ENCODE measurements at places on chromosomes 13 and 19.

DNA sequence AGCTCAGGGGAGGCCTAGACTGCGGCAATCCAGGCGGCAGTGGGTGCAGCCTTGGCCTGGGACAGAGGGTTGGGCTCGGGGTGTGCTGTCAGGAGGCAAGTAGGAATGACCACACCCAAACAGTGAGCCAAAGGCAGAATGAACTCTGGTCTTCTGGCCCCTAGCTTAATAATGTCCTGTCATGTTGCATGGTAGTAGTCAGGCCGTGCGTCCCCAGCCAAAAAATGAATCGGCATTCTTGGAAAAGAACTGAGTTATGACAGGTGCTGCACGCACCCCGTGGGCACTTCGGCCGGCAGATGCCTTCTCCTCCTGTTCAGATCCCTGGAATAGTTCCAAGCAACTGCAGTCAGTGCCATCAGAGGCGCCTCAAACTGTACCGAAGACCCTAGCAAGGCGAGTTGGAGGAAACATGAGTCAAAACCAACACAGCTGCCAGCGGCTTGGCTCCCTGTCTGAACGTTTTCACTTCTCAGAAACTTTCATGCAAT is 55.9 kb downstream of the ATP7B start:
- no peak for DNase-seq

DNA sequence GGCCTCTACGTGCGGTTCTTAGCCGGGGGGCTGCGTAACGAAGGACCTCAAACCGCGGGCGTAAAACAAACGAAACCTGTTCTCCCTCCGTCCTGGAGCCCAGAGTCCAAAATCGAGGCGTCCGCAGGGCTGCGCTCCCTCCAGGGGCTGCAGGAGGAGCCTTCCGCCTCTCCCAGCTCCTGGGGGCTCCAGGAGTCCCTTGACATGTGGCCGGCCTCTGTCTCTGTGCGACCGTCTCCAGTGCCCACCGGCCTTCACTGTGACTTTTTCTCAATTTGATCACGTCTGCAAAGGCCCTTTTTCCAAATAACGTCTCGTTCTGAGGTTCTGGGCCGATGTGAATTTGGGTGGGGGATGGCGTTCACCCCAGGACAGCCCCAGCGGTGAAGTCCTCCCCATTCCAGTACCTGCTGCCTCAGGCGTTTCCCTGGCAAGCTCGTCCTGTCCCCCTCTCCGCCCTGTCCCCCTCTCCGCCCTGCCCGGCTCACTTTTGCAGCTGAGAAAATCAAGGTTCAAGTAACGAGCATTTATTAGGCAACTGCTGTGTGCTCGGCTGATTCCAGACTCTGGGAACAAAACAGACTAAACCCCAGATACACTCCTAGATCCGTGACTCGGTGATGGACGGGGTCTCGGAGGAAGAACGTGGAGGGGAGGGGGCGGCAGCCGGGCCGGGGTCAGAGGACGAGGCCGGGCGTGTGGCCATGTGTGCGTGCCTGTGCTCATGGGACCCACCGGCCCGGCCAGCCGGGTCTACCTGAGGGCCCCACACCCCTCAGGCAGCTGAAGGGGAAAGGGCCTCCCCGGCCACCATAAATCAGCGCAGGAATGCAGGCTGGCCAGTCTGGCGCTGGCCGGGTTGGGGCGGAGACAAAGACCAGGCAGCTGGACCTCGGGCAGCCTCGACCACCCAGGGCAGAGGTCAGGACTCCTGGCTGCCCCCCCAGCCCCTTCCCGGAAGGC is 28.1 kb upstream of the WDR18 start:
- no peak for DNase-seq

GRCh38 chr19:33689868-33690267 is 68.1 kb downstream of the CHST8 start:
- DNase-seq: no peak

DNA sequence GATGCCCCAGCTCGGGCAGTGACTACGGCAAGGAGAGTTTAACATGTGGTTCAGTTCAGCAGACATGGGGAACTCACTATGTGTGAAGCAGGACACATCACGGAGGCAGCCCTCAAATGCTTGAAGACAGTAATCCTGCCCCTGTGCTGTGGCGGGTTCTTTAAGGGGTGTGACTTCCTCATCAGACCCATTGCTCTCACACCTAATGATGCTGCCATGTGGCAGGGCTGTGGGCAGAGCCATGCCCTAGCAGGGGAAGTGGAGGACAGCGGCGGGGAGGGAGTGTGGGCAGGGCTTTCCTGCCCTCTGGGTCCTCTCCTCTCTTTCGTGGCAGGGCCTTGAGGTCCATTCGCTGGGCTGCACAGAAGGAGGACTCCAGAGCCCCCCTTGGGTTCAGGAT is 131.1 kb upstream of the GJB6 start:
- DNase-seq: no peak

- peak; percentile 77 for DNase-seq
Measured at GRCh38 chr19:47697863-47698609, 15.2 kb upstream of the EHD2 start.

DNA sequence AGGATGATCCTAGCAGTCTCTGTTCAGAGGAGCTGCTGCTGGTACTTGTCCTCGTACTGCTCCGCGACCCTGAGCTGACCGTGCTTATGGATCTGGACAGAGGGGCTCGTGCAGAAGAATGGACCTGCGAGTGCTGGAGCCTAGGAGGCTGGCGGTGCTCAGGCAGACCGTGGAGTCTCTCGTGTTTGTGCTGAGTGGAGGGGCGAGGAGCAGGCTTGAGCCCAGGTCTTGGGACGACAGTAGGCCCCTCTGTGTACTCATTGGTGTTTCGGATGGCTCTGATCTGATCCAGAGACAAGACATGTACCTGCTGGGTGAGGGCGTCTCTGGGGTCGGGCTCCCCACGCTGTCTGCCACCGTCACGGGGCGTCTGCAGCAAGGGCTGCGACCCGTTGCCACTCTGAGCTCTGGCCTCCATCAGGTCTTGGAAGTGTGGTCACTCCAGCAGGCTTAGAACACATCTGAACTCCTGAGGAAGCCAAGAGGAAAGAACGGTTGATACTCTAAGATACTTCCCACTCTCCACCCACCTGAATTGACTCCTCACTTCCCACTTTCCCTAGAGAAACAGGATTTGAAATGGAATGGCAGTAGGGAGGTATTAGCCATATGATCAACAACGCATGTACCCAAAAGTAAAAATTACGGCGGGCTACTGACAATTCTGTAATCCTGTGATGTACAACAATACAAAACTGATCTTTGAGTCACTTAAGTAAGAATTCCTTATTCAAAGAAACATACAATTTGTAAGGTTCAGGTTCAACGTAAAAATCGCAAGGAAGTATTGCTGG is 3.4 kb downstream of the SPRY2 start:
- DNase-seq: no peak

GRCh38 chr13:109945206-109945960 is 159.0 kb upstream of the IRS2 start:
- DNase-seq: no peak

DNA sequence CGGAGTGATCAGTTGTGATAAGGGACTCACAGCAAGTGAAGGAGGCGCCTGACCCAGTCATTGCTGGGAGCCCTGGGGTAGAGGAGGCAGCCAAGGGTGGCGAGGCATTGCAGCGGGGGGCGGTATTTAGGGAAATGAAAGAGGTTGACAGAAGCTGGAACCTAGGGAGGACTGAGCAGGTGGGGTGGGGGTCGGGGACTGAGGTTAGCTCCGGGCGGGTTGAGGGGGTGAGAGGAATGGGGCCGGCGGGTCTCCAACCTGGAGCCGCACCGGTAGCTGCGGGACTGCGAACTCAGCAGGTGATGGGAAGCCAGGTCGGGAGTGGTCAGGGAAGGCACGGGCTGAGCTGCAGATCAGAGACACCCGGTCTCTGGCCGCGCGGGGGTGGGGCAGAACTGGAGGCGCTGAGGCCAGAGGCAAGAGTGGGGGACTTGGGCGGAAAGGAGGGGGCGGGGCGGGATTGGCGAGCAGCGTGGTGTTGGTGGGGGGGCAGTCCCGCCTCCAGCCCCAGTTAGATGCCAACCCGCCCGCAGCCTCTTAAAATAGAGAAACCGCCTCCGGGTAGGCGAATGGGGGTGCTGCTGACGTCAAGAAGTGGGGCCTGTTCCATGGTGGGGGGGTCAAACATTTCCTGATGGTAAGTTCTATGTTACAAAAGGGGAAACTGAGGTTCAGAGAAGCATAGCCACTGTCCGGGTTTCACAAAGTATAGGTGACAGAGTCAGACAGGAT is 1.5 kb downstream of the MAST3 start:
- no peak for DNase-seq

DNA sequence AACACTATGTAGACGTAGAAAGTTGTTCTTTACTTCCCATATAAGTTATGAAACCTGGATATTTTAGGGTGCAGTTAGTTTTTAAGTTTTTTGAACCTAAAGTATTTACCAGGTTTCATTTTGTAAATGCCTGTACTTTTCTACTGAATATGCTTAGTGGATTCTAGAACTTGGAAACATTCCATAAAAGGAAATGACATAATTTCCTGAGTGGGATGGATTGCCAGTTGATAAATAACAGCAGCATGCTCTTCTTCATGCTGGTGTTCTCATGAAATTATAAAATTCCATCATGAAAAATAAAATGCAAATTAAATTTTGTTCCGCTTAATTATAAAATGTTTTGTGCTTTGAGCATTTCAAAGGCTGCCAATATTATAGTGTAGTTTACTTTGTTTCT is 362.2 kb upstream of the PCDH20 start:
- DNase-seq: no peak

GRCh38 chr13:98584668-98585397 is 7.9 kb upstream of the STK24 start:
- DNase-seq: no peak

GRCh38 chr13:26051657-26052311 is at the start of gene SHISA2:
TSS of gene SHISA2 (minus strand) at chr13:26052016. CDS start at chr13:26050975, 1,041 bp downstream.
- DNase-seq: no peak

- no peak for DNase-seq
Measured at GRCh38 chr19:10724573-10725071, 6.7 kb downstream of the DNM2 start.

Measured in left lobe of liver (tissue), 2 donors.